Stimulated activated CD8-positive, alpha-beta memory T cell treated with anti-CD3 and anti-CD28 coated beads, Interleukin-12 subunit alpha, Interleukin-12 subunit beta, amount 100 ng/mL, for 4 hours (primary cell): ENCODE measurements at places on chromosomes 5 and 9.

- DNase-seq: no peak
Observed at GRCh38 chr5:14440582-14441431, 140.8 kb upstream of the OTULINL start.

GRCh38 chr5:31255041-31255440 is 61.6 kb downstream of the CDH6 start:
- DNase-seq: no peak

DNA sequence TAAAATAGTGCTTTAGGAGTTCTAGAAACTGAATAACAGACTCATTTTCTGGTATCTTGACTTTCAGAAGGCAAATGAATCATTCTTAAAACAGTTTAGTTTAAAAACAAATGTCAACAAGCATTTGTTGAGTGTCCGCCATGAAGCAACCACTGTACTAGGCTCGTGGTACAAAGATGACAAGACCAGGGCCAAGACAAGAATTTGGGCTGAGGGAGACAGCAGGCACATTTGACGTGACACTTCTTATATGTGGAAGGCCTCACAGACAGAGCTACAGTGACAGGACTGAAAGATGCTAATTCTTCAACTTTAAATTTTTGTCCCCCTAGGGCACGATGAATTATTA is 14.4 kb upstream of the ZNF131 start:
- DNase-seq: no peak

- no peak for DNase-seq
Observed at GRCh38 chr9:14270358-14271092, 43.4 kb downstream of the NFIB start.

DNA sequence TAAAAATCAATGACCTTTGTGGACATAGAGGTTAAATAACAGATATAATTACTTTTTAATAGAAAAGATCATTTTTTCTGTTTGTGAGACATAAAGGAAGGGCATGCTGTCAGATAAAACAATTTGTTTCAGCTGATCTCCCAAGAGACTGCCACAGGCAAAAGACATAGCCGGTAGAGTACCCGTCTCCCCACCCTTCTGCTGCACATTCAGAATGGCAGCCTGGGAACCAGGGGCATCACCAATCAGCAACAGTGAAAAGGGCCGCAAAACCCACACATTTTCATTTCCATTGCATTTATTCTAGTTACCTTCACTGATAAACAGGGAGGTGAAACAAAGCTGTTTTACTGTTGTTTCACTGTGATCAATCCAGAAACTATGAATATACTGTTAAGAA is 357.7 kb downstream of the ARRDC3 start:
- no peak for DNase-seq

DNA sequence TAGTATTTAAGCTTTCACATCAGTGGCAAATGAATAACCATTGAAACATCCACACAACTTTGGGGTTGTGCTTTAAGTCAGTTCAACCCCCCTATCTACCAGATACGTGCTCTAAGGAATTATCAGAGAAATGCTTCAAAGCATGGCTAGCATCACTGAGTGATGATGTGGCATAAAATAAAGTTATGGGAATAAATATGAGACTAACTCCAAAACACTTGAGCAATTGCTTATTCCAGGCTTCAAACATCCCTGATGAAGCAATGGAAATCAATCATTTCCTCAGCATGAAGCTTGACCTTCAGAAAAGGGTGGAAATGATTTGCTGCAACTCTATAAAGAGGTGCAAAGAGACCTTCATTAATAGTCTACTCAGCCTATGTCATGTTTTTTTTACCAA is 292.0 kb upstream of the SMC2 start:
- DNase-seq: no peak

GRCh38 chr5:123262216-123262823 is 160.9 kb downstream of the CEP120 start:
- DNase-seq: no peak

- DNase-seq: no peak
Observed at GRCh38 chr5:43192558-43193180, 644 bp downstream of the NIM1K start.
